ENCODE measurements at places on chromosomes 6 and 20.
A peak's percentile ranks its signal among the peaks of the same experiment; 100 is the strongest.

DNA sequence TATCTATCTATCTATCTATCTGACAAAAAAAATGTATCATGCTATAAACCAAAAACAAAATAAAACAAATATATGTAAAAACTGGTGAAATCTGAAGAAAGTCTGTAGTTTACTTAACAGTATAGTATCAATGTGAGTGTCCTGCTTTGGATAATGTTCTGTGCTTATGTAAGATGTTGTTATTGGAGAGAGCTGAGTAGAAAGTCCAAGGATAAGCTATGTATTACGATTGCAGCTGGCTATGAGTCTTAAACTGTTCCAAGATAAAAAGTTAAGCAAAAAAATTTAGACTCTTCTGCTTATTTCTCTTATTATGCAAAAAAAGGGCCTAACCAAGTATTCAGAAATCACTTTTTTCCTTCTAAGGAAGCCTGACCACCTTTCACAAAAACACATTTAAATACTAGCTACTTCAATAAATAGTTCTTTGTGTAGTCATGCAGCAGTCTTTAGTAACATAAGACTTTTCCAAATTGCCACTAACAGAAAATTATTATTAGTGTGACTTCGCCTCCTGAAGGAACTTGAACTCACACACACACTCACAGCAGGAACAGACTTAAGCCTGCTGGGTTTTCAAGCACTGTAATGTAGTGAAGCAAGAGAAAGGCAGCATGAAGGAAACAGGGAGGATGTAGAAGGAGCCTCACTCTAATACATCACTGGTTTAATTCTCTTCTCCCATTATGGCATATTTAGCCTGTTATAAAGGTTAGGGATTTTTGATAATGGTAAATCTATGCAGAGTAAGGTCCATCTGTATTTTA, 265.8 kb upstream of the GJE1 start:
- no peak overlapping the region for H3K4me3 ChIP-seq
- no peaks in the 10 kb centered on the region for H3K36me3 ChIP-seq
- peaks cover 11% of the 10 kb centered on the region for H3K4me1 ChIP-seq
- no peak overlapping the region for H3K27ac ChIP-seq

GRCh38 chr6:158290659-158291058, 21.6 kb upstream of the TULP4 start:
- DNase-seq, result no peak
- H3K36me3 ChIP-seq, result no peaks in the 10 kb centered on the region
- H3K27ac ChIP-seq, result no peak overlapping the region
- H3K4me3 ChIP-seq, result no peak overlapping the region
- H3K27me3 ChIP-seq, result no peaks in the 10 kb centered on the region
- peaks cover 16% of the 10 kb centered on the region for H3K4me1 ChIP-seq

GRCh38 chr20:63029358-63030121, 22.8 kb upstream of the BHLHE23 start:
- H3K27ac ChIP-seq, result no peak overlapping the region
- no peak for DNase-seq
- H3K4me1 ChIP-seq, result no peaks in the 10 kb centered on the region
- H3K4me3 ChIP-seq, result no peak overlapping the region

DNA sequence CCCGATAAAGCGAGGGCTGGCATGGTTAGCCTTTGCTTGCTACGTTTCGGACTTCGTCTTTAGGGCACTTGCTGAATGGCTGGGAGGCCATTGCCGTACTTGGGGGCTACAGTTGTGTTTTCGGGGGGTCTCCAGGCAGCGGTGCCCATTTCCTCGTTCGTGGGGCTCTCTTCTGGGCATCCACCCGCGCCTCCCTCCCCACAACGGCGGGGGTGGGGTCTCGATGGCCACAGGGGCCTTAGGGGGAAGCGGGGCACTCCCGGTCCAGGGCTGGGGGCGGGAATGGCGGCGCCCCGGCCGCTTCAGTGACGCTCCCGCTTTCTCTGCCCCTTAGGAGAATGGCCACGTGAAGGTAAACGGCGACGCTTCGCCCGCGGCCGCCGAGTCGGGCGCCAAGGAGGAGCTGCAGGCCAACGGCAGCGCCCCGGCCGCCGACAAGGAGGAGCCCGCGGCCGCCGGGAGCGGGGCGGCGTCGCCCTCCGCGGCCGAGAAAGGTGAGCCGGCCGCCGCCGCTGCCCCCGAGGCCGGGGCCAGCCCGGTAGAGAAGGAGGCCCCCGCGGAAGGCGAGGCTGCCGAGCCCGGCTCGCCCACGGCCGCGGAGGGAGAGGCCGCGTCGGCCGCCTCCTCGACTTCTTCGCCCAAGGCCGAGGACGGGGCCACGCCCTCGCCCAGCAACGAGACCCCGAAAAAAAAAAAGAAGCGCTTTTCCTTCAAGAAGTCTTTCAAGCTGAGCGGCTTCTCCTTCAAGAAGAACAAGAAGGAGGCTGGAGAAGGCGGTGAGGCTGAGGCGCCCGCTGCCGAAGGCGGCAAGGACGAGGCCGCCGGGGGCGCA, 2.4 kb downstream of the MARCKS start:
- H3K27ac ChIP-seq, result peak overlapping the region; percentile 93
- H3K36me3 ChIP-seq, result no peaks in the 10 kb centered on the region
- no peaks in the 10 kb centered on the region for H3K27me3 ChIP-seq
- peak overlapping the region; percentile 96 for H3K4me3 ChIP-seq

GRCh38 chr20:61114493-61115175, 137.4 kb upstream of the CDH4 start:
- H3K4me1 ChIP-seq, result no peaks in the 10 kb centered on the region
- no peaks in the 10 kb centered on the region for H3K36me3 ChIP-seq
- no peak overlapping the region for H3K4me3 ChIP-seq
- no peaks in the 10 kb centered on the region for H3K27me3 ChIP-seq
- DNase-seq, result no peak
- no peak overlapping the region for H3K27ac ChIP-seq

GRCh38 chr6:16766043-16766536, 4.8 kb upstream of the ATXN1 start:
- no peaks in the 10 kb centered on the region for H3K27me3 ChIP-seq
- no peak for DNase-seq

DNA sequence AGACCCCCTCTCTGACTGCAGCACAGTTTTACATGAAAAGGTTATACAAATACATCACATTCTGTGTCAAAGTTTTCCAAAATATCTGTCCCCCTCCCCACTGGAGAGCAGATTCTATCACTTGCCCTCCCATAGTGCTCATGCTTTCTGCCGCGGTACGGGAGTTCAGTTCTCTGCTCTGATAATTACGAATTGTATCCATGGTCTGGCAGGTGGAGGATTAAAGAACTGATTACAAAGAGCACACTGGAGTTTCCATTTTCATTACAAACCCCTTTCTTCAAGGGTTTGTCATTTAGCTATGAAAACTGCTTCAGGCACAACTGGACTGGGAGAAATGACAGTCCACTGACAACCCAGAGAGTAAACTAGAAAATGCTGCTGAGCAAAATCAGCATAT, 166.0 kb downstream of the PDSS2 start:
- H3K4me1 ChIP-seq, result no peaks in the 10 kb centered on the region
- DNase-seq, result no peak
- H3K27ac ChIP-seq, result no peak overlapping the region
- H3K4me3 ChIP-seq, result no peak overlapping the region
- no peaks in the 10 kb centered on the region for H3K36me3 ChIP-seq

Data from thoracic aorta (tissue), 2 donors.